Neural crest cell (in vitro differentiated cells): ENCODE measurements at places on chromosomes 7 and 10. TPM values are rescaled to one million over a fixed set of nuclear protein-coding genes. Genes with fewer than 3 reads are reported as not detected.

Gene TEX47
- not detected in 2 replicates for total RNA-seq

Gene RET
- total RNA-seq = 1.6 and 2.5 TPM in 2 replicates

Gene VSIR
- not detected in 2 replicates for total RNA-seq

Gene RADIL
- total RNA-seq = 12.2 and 13.8 TPM in 2 replicates
